ENCODE measurements at places on chromosomes 4 and X.
A peak's percentile ranks its signal among the peaks of the same experiment; 100 is the strongest.

DNA sequence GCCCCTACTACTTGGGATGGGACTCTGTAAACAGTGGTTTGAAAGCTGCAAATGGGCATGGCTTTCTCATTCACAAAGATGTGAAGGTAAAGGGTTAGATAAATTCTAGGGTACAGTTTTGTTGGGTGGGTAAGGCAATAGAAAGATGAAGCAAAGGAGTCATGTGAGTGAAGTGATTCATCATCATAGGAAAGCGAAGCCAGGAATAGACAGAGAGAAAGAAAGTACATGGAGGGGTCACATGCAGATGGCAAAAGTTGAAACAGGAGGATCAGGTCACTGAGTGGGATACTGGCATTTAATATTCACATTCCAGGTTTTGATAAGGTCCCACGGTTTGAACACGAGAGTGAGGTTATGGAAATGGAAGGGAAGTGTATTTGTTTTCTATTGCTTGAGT, 8.2 kb upstream of the ABCG2 start:
- H3K4me1 ChIP-seq, result no peaks in the 10 kb centered on the region
- H3K36me3 ChIP-seq, result no peaks in the 10 kb centered on the region
- H3K27me3 ChIP-seq, result no peaks in the 10 kb centered on the region
- DNase-seq, result no peak
- H3K4me3 ChIP-seq, result no peak overlapping the region

DNA sequence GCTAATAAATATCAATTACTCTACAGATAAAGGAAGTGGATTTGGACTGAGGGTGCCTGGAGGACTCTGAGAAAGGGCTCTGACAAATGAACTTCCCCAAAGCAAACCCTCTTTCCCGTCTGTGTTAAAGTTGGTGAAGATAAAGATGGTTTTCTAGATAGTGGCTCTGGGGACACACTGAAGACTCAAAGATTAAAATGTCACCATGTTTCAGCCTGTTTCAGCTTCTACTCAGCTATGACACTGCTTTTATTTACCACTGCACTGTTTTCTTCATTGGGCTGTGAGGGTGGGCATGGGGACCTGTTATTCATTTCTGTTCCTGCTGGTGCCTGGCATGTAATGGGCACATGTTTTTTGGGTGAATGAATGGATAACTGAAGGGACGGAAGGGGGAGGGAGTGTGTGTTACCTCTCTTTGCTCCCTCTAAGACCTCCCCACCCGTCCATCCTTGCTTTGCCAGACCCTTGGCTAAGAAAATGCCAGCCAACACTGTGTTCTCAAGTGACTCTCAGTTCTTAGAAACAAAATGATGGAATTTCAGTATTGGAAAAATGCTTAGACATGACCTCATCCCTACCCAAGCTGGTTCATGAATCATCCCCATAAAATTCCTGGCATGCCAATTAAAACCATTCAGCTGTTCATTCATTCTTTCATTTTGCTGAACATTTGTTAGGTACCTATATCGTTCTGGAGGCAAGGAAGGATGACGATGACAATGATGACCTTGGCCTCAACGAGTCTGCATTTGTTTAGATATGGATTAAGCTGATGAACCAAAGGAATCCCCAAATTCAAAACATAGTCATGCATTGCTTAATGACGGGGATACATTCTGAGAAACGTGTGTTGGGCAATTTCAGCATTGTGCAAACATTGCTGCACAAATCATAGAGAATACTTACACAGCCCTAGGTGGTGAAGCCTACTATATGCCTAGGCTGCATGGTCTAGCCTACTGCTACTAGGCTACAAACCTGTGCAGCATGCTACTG, 13.4 kb upstream of the STK32B start:
- H3K27ac ChIP-seq, result no peak overlapping the region
- no peaks in the 10 kb centered on the region for H3K4me1 ChIP-seq
- DNase-seq, result no peak
- H3K4me3 ChIP-seq, result no peak overlapping the region
- H3K36me3 ChIP-seq, result no peaks in the 10 kb centered on the region

GRCh38 chr4:186752325-186752724, 28.7 kb upstream of the FAT1 start:
- no peaks in the 10 kb centered on the region for H3K4me1 ChIP-seq
- no peak overlapping the region for H3K4me3 ChIP-seq
- DNase-seq, result no peak
- no peaks in the 10 kb centered on the region for H3K36me3 ChIP-seq
- no peaks in the 10 kb centered on the region for H3K27me3 ChIP-seq

DNA sequence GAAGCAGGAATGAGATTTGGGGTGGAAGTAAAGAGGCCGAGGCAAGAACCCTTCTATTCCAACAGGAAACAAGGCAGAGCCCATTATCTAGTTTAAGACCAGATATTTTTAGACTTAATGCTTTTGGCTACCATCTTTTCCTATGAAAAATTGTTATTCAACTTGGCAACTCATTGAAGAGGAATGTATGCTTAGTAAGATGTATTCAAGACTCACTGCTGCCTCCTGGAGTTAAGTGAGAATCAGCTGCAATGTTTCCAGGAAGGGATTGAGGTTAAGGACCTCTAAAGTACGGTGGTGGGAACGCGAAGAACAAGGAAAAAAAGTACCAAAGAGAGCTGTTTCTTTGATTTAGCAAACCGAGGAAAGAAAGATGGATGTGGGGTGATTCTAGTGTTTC, 89.1 kb downstream of the RAPGEF2 start:
- no peak overlapping the region for H3K4me3 ChIP-seq
- H3K27me3 ChIP-seq, result no peaks in the 10 kb centered on the region
- no peak overlapping the region for H3K27ac ChIP-seq
- DNase-seq, result no peak
- H3K36me3 ChIP-seq, result no peaks in the 10 kb centered on the region
- H3K4me1 ChIP-seq, result peaks cover 3% of the 10 kb centered on the region

GRCh38 chr4:42653626-42654560, 3.0 kb downstream of the ATP8A1 start:
- no peak for DNase-seq
- H3K27me3 ChIP-seq, result no peaks in the 10 kb centered on the region
- H3K4me1 ChIP-seq, result no peaks in the 10 kb centered on the region
- H3K4me3 ChIP-seq, result no peak overlapping the region
- H3K36me3 ChIP-seq, result no peaks in the 10 kb centered on the region
- H3K27ac ChIP-seq, result peak overlapping the region; percentile 50

- no peaks in the 10 kb centered on the region for H3K27me3 ChIP-seq
- H3K4me1 ChIP-seq, result peaks cover 14% of the 10 kb centered on the region
- peak overlapping the region; percentile 89 for H3K4me3 ChIP-seq
- DNase-seq, result no peak
These were observed 2.5 kb downstream of the PDGFC start for GRCh38 chr4:156969101-156969500.

- no peaks in the 10 kb centered on the region for H3K27me3 ChIP-seq
- DNase-seq, result no peak
- no peak overlapping the region for H3K4me3 ChIP-seq
- no peaks in the 10 kb centered on the region for H3K36me3 ChIP-seq
- H3K4me1 ChIP-seq, result no peaks in the 10 kb centered on the region
These were observed 1176.8 kb downstream of the FAM133A start for GRCh38 chrX:94850811-94851210.

DNA sequence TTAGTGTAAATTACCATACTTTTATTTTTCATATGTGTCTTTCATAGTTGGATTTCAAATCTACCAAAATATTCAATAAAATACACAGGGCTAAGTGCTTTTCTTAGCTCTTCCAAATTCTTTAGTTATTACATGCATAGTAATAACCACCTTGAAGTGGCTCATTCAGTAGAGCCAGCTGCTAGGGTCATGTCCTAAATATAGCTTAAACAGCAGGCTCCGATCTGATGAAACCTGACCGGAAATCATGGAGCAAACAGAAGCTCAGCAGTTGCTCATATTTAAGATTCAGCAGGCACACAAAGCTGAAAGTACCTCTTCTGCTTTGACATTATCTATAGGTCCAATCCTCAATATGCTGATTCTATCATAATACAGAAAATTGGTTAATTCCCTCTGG, 1470.4 kb downstream of the ADGRL3 start:
- H3K4me3 ChIP-seq, result no peak overlapping the region
- H3K27ac ChIP-seq, result no peak overlapping the region
- no peaks in the 10 kb centered on the region for H3K4me1 ChIP-seq
- H3K36me3 ChIP-seq, result no peaks in the 10 kb centered on the region
- no peak for DNase-seq

DNA sequence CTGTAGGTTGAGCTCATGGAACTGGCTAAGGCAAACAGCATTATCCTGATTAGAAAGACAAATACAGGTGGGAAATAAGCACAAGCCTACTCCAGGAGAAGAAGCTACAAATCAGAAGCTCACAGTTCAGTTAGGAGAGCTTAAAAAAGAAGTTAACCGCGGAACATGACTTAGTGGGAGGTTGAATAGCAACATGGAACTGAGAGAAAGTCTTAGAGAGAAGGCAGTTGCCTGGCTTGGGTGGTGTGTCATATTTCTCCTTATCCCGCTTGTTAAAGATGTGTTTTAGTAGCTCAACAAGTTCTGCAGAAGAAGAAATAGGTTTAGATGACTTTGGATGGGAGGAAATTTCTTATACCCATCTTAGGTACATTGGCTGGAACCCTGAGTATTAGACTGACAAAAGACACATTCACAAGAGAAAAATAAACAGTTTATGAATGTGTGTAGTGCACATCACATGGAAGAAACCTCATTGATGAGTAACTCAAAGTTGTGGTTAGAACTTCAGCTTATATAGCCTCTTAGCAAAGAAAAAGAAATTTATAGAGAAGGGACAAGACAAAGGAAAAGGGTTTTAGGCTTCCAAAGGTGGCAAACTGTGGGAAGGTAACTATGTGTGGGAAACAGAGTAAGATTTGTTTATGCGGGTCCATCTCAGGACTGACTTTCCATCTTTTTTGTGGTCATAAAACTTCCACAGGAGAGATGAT, 37.4 kb upstream of the RXFP1 start:
- no peaks in the 10 kb centered on the region for H3K36me3 ChIP-seq
- DNase-seq, result no peak
- no peaks in the 10 kb centered on the region for H3K4me1 ChIP-seq
- H3K4me3 ChIP-seq, result no peak overlapping the region
- H3K27ac ChIP-seq, result no peak overlapping the region

DNA sequence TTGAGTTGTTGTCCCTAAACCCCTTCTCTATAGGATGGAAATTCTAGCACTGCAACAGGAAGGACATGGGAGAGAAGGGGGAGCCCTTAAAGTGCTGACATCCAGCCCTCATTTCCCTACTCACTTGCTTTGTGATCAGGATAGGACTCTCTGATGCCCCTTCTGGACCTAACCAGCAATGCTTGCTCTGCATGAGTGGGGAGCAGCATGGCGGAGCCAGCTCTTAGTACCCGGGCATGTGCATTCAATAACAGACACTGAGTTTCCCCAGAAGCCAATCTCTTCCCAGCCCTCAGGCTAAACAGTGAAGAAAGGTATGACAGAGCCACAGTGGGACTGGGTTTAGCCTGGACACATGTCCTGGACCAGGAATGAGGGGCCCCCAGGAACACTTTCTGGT, 14.0 kb downstream of the SOD3 start:
- peaks cover 6% of the 10 kb centered on the region for H3K36me3 ChIP-seq
- no peak for DNase-seq
- H3K27me3 ChIP-seq, result no peaks in the 10 kb centered on the region
- no peaks in the 10 kb centered on the region for H3K4me1 ChIP-seq
- H3K27ac ChIP-seq, result peak overlapping the region; percentile 62
- H3K4me3 ChIP-seq, result no peak overlapping the region

- no peak overlapping the region for H3K27ac ChIP-seq
- H3K4me1 ChIP-seq, result peaks cover 14% of the 10 kb centered on the region
- H3K4me3 ChIP-seq, result no peak overlapping the region
- no peak for DNase-seq
These were observed 79.2 kb downstream of the GRIA3 start for GRCh38 chrX:123263270-123263669.

DNA sequence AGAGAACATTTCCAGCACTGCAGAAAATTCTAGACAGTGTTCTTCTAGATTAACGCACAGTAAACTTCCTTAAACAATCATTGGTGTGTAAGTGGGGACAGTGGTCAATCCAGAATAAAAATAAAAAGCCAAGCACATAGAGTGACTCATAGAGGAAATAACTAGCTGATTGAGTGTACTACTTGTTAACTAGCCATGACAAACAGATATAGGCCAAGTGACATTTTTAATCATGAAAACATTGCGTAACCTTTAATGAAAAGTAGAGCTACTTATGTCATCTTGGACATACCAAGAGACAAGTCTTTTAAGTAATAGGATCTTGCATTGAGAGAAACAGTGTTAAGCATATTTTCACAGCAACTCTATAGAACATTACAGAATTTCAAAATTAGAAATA, 233.9 kb upstream of the MAB21L2 start:
- peaks cover 10% of the 10 kb centered on the region for H3K36me3 ChIP-seq
- no peaks in the 10 kb centered on the region for H3K4me1 ChIP-seq
- H3K27me3 ChIP-seq, result no peaks in the 10 kb centered on the region
- no peak overlapping the region for H3K27ac ChIP-seq

GRCh38 chr4:17780501-17781299, 721 bp downstream of the FAM184B start:
- H3K27me3 ChIP-seq, result no peaks in the 10 kb centered on the region
- H3K4me3 ChIP-seq, result peak overlapping the region; percentile 38
- no peak for DNase-seq
- H3K4me1 ChIP-seq, result no peaks in the 10 kb centered on the region
- H3K36me3 ChIP-seq, result no peaks in the 10 kb centered on the region
- H3K27ac ChIP-seq, result no peak overlapping the region

- H3K4me3 ChIP-seq, result no peak overlapping the region
- no peaks in the 10 kb centered on the region for H3K4me1 ChIP-seq
These were observed 141.1 kb downstream of the MSL3 start for GRCh38 chrX:11899091-11899490.

DNA sequence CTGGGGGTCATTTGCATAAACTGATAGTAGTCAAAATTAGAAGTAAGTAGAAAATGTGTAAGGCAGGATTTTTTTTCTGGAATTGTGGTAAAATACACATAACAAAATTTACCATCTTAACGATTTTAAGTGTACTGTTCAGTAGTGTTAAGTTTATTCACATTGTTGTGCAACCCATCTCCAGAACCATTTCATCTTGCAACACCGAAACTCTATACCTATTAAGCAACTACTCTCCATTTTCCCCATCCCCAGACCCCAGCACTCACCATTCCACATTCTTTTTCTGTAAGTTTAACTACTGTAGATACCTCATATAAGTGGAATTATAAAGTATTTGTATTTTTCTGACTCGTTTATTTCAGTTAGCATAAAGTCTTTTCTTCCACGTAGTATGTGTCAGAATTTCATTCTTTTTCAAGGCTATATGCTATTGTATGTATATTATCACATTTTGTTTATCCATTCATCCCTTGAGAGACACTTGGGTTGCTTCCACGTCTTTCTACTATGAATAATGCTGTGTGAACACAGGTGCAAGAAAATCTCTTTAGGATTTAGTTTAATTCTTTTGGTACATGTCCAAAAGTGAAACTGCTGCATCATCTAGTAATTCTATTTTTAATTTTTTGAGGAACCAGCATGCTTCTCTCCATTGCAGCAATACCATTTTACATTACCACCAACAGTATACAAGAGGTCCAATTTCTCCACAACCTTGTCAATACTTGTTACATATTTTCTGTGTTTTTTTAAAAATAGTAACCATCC, 39.1 kb upstream of the NSUN7 start:
- no peak overlapping the region for H3K27ac ChIP-seq
- no peak overlapping the region for H3K4me3 ChIP-seq
- no peak for DNase-seq
- H3K4me1 ChIP-seq, result no peaks in the 10 kb centered on the region
- H3K27me3 ChIP-seq, result no peaks in the 10 kb centered on the region

- H3K4me3 ChIP-seq, result no peak overlapping the region
- H3K36me3 ChIP-seq, result no peaks in the 10 kb centered on the region
- peaks cover 4% of the 10 kb centered on the region for H3K4me1 ChIP-seq
- H3K27me3 ChIP-seq, result no peaks in the 10 kb centered on the region
These were observed 4.9 kb upstream of the ABCG2 start for GRCh38 chr4:88163336-88163735.
